ENCODE measurements at places on chromosomes 6 and 20.

- DNase-seq: no peak
Measured at GRCh38 chr6:15147827-15148226, 98.0 kb upstream of the JARID2 start.

DNA sequence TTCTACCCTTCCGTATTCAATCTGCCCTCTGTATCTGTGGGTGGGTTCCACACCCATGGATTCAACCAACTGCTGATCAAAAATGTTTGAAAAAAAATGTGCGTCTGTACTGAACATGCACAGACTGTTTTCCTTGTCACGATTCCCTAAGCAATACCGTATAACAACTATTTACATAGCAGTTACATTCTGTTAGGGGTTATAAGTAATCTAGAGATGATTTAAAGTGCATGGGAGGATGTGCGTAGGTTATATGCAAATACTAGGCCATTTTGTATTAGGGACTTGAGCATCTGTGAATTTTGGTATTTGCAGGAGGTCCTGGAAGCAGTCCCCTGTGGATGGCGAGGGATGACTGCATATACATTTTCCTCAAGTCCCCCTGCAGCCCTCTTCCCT is 486.9 kb downstream of the PREX1 start:
- no peak for DNase-seq

DNA sequence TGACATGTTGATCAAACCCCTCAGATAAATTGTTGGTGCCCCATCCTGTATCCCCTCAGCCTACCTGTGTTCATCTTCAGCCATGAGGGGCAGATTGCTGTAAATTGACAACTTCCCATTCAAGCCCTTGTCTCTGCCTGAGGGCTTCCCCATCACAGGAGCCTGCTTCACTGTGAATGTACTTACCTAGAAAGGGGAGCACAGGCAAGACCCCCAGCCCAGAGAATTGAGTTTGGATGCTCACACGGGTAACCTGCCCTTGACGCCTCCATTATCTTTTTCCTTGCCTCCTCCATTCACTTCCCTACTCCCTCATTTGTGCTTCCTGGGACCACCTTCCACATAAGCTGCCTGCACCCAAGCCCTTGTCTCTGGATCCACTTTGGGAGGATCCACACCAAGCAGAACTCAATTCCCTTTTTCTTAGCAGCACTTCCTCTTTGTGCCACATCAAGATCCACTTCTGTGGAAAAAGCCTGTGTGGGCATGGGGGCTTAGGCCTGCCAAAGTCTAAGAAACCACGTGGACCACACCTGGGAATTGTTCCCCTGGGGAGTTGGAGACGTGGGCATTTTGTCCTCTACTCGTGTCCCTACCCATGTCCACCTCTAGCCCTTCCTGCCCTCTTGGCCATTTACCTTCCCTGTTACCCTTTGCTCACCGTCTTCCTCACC is 103.4 kb upstream of the FOXA2 start:
- DNase-seq: no peak

GRCh38 chr6:156423829-156424228 is 353.3 kb upstream of the ARID1B start:
- DNase-seq: no peak

DNA sequence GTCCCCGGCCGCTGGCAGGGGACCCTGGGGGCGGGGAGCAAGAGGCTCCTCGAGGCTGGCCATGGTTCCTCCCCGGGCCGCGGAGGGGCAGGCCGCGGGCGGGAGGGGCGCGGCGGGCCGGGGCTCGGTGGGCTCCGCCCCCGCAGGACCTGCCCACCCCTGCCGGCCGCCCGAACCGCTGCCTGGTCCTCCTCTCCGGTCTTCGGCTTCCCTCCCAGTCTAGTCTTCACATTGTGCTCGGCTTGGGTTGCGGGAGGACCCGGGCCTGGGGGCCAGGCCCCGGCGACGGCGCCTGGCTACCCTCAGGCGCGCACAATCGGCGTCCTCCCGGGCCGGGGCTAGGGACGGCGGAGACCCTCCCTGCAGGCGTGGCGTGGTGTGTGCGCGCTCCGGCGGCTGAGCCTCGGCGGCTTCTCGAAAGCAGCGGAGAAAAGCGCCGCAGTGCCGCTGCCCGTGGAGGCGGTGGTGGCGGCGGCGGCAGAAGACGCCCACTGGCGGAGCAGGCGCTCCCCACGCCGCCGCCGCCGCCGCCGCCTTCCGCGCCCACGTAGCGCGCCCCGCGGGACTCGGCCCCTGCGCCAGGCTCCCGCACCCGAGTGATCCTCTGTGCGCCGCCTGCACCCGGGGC is at the start of gene PDE10A:
PDE10A (minus strand) TSS at position 493 of the 628 bp plus-strand sequence; CDS start at position 63, 430 bp downstream.
- no peak for DNase-seq

DNA sequence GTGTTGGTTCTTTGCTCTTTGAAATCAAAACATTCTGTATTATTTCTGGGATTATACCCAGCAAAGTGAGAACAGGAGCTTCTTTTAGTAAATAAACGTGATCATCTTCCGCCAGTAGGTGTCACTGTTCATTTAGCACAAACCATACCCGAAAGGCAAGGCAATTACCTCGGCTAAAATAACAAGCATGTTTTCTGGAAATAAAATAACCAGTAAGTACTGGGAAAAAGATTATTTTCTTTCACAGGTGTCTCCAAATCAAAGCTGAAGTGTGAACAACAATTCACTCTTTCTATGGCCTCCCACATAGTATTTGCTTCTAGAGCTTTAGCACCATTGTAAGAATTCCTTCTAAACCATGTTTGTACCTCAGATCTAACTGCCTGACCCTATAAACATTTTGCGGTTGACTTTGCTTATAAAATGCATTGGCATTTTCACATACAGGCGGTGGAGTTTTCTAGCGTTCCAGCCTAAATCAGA is 144.6 kb upstream of the AGPAT4 start:
- DNase-seq: peak; percentile 19

GRCh38 chr20:59891581-59891980 is 41.9 kb downstream of the SYCP2 start:
- DNase-seq: peak; percentile 3

DNA sequence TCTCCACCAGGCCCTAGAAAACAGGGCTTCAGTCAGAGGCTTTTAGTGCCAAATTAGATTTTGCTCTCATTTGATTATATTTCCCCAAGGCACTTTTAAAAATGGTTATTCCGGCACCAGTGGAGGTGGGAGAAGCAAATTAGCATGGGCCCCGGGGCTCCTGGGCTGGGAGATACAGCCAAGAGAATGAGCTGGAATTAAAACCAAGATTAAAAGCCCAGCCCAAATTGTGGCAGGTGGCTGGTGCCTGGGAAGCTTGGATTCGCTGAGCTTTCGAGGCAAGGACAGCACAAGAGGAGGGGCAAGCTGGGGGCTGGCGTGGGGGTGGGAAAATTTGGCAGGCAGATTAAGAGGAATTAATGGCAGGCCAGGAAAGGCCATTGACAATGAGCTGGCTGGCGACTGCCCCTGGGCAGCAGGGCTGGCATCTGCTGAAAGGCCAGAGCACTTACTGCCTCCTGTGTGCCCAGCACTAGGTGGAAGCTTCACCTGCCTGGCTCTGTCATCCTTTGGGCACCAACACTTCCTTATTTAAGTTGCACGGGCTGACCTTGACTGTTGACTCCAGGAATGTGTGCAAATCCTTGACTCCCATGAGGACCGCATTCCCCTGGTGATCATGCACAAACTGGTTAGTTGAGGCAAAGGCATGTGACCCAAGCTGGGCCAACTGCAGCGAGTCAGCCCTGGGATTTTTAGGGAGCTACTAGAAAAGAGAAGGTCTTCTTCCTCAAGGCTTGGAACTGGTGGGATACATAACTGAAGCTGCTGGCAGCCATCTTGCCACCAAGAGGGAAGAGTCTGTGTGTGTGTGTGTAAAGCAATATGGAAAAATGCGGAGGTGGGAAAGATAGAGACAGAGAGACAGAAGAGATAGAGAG is 76.1 kb downstream of the SULF2 start:
- no peak for DNase-seq

DNA sequence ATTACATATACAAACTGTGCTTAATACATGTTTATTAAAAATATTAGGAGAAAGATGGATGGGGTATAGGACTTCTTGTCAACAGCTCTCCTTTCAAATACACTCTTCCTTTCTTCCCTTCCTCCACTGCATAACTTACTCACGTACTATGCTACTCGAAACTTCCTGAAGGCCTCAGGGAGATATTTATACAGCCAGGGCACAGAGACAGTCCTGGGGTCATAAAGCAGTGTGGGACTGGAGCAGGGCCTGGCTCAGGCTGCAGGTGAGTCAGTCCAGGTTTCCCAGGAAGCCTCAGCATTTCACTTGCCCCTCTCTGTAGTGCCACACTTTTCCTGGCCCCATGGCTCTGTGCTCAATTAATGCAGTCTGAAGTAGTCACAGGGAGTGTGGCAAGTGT is 157.0 kb downstream of the UBE3D start:
- no peak for DNase-seq

GRCh38 chr20:59812286-59813125 is 120.9 kb downstream of the SYCP2 start:
- DNase-seq: no peak

DNA sequence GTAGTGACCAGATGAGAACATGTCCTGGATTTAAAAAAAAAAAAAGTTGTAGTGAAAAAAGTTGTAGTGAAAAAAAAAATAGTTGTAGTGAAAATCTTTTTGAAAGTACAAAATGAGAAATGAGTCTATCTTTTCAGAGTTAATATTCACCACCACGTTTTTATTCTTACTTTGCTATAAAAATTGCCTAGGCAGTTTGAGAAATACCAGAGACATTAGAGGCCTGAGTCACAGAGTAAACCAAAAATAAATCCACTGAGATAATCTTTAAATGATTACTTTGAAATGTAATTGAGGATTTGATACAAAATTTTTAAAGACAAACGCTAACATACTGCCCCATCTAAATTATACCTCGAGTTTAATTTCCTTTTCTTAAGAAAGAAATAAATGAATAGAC is 101.2 kb upstream of the TIAM2 start:
- no peak for DNase-seq

DNA sequence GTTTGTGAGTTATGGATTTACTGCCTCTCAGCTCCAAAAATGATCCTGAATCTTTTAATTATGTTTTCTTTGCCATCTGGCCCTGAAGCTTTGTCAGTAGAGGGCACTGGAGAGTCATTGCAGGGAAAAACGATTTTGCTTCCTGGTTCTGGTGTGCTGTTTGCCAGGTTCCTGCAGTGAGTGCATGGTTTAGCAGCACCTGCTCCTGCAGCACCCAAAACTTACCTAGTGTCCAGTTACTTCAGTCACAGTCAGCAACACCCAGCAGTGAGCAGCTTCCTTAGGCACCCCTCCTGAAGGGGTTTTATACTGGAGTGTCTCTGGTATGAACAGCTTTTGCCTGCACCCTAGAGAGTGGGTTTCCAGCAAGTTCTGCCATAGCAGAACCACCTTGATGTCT is 6.0 kb upstream of the TRIM26 start:
- DNase-seq: peak; percentile 50

- no peak for DNase-seq
Measured at GRCh38 chr6:24994812-24995211, 59.1 kb upstream of the RIPOR2 start.

DNA sequence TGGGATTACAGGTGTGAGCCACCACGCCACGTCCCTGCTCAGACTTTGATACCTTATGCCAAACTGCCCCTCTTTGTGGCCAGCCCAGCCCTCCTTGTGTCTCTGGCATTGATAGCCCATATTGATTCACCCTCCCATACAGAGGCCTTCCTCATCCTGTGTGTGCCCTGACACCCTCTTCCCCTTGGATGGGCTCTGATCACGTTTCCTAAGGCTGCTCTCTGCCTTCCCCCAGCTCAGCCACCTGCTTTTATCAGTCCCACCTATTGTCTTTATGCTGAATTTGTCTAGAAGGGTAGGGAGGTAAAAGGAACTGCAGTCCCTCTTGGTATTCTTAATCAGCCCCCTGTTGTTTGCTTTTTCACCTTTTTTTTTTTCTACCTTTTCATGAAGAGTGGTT is 95.9 kb downstream of the CDKAL1 start:
- no peak for DNase-seq

DNA sequence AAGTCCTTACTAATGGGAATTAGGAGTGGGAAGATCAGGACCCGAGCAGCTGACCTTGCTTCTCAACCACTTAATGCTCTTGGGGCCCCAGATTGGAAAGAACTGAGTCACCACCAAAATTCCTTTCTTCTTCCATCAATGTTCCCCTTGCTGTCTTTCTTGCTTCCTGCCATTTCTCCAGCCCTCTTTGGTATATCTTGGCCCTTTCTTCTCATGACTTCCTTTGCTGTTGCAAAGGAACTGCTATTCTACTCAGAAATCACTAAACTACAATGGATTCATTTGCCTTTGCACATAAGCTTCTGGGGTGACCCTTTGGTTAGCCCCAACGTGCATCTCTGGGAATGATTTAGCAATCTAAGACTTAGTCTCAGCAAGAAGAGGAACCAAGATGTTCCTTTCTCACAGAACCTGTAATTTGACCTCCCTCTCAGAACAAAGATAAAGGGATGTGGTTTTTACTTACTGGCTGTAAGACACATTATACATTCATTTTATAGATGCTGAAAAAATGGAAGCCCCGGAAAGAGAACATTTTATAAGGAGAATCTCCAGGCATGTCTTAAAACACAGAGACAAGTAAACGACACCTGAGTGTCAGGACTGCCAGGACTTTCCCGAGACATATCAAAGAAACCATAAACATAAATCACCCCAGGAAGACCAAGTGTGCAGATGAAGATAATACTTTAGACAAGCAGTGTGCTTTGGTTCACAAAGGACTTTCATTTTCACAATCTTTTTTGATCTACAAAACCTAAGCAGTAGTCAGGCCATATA is 99.0 kb upstream of the TNFAIP3 start:
- DNase-seq: no peak

DNA sequence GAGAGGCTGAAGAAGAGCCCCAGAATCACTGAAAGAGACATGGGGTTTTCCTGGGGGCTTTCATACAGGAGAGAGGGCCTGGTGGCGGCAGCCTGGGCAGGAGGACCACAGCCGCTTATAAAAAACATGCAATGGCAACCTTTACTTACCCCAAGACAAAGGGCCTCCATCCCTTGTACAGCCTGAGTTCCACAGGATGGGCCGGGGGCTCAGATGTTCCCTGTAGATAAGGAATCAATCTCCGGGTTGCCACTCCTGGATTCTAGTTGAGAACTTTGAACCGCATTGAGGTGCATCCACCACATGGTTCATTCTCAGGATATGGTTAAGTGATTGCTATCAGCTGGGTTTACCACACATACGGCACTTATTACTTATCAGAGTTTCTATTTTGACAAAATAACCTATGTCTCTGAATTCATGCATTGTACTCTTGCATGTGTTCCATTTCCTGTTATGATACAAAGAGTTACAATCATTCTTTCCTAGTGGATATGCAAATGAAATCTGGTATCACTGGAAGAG is 677.6 kb downstream of the KIF16B start:
- no peak for DNase-seq

DNA sequence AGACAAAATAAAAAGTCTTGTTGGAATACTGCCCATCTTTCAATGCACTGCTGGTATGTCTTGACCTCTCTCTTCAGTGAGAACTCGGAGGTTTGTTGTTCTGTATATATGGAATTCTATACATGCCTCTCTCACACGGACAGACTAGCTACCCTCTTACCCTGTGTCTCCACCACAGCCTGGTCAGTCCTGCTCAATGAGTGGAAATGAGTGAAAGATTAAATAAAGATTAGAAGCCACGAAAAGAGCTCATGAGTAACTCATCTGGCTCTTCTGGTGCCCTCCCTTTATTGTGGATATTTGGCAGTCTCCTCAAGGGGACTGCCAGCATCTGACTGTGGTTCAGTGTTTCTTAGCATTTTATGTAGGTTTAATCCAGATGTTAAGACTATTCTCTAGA is 262.8 kb upstream of the MAP3K7 start:
- no peak for DNase-seq
